ENCODE measurements at places on chromosomes 16 and 17.

DNA sequence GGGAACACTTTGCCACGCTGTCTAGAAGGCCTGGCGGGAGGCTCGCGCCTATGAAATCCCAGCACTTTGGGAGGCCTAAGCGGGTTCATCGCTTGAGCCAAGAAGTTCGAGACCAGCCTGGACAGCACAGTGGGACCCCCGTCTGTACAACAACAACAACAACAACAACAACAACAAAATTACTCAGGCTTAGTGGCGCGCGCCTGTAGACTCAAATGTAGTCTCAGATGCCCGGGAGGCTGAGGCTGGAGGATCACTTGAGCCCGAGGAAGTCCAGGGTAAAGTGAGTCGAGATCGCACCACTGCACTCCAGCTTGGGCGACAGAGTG, 297 bp upstream of the SLFN13 start:
- DNase-seq, result no peak

GRCh38 chr16:46715769-46716305, 26.4 kb downstream of the ORC6 start:
- DNase-seq, result no peak

DNA sequence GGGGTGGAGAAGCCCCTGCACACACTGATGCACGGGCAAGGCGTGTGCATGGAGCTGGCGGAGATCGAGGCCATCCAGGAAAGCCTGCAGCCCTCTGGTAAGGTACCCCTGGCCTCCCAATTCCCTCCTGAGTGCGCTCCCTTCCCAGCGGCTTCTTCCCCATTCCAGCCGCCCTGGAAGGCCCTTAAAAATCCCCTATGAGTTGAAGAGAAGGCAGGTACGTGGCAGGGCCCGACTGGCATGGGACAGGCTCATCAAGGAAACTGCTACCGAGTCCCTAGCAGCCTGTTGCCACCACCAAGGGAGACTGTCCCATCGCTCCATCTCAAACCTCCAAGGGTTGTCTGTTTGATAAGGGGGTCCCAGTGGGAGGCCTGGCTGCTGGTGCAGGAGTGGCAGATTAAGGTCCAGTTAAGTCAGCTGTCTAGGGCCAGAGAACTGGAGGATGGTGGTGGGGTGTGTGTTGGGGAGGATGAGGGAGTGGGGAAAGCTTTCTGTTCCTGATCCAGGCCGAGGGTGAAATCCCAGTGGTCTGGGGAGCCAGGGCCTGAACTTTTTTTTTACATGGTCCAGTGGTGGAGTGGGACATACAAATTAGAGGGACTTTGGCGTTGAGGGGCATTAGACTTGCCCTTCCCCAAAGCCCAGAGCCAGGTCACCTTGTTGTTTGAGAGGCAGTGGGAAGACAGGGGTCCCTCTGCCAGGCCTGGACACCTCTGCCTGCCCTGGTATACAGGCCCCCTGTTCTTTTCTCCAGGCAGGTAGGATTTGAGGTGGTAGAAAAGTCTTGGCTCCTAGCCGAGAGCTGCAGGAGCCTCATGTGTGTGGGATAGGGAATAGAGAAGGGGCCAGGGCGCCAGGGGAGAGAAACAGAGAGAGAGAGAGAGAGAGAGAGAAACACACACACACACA, 994 bp downstream of the IGFBP4 start:
- DNase-seq, result no peak

DNA sequence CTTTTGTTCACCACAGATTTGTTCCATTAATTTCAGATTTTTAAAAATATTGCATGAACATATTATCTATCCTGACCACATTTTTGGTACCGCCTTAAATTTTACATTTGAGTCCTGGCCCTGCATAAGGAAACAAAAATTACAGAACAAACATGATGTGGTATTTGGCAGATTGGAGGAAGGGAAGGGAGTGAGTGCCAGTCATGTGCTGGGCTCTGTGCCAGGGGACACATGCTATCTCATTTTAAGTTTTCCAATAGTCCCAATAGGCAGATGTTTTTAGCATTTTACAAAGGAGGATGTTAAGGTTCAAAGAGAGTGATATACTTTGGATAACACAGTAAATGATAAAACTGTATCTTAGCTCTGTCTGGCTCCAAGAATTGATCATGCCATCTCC, 185.1 kb downstream of the CDK5R1 start:
- DNase-seq, result no peak

- DNase-seq, result peak; percentile 49
These were observed 689 bp upstream of the TBC1D24 start for GRCh38 chr16:2473999-2474876.

DNA sequence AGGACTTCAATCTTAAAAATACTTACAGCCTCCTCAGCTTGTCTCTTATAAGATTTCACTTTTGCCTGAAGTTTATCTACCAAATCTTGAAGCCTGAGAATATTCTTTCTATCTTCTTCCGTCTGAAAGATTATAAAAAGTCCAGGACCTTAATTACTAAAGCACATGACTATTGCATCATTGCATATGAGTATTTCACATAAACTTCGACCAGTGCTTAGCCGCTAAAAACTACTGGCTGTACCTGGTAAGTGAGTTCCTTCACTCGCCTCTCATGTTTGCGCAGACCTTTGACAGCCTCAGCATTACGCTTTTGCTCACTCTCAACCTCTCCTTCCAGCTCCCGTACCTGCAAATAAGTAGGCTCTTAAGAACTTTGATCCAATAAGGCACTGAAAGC, 4.7 kb upstream of the MYH1 start:
- no peak for DNase-seq
